ENCODE measurements at places on chromosomes 7 and 10.

DNA sequence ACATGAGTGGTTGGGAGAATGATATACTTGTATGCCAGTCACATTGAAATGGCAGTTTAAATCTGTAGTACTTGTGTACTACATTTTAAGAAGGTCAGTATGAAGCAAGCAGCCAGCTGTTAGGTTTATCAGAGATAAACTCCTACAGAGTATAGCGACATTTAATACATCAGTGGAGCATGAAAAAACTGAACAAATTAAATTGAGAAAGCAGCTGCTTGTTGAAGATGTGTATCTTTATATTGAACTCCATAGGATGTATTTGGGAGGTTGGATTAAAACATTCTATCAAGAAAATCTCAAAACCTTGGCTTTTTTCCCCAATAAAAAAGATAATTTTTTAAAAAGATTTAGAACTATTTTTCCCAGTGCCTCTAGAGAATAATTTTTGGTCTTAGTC lies 47.8 kb downstream of the PHF14 start:
- no peaks in the 10 kb centered on the region for H3K4me1 ChIP-seq
- no peak for DNase-seq
- no peak overlapping the region for H3K4me3 ChIP-seq
- peaks cover 17% of the 10 kb centered on the region for H3K36me3 ChIP-seq

- H3K4me3 ChIP-seq = no peak overlapping the region
- no peaks in the 10 kb centered on the region for H3K4me1 ChIP-seq
- no peaks in the 10 kb centered on the region for H3K27me3 ChIP-seq
- DNase-seq = no peak
- H3K27ac ChIP-seq = no peak overlapping the region
Measured at GRCh38 chr7:18778594-18778993, 283.0 kb downstream of the HDAC9 start.

GRCh38 chr7:107394831-107395230 lies 75.0 kb upstream of the GPR22 start:
- H3K4me1 ChIP-seq = no peaks in the 10 kb centered on the region
- no peak overlapping the region for H3K27ac ChIP-seq
- DNase-seq = no peak
- H3K27me3 ChIP-seq = no peaks in the 10 kb centered on the region

GRCh38 chr10:16612115-16612980 lies 90.7 kb upstream of the C1QL3 start:
- H3K4me1 ChIP-seq = no peaks in the 10 kb centered on the region
- H3K36me3 ChIP-seq = no peaks in the 10 kb centered on the region
- H3K4me3 ChIP-seq = no peak overlapping the region
- peak; percentile 7 for DNase-seq

DNA sequence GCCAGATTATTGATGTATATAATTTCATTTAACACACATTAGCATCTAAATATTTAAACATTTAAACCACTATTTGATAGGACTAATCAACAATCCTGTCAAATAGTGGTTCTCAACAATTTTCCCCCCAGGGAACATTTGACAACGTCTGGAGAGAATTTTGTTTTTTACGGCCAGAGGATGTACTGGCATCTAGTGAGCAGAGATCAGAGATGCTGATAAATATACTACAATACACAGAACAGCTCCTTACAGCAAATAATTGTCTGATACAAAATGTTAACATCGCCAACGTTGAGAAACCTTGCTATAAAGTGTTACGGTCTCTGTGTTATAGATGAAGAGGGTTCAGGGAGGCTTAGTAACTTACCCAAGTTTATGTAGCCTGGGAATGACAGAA lies 25.0 kb upstream of the TMEM229A start:
- no peaks in the 10 kb centered on the region for H3K36me3 ChIP-seq
- no peaks in the 10 kb centered on the region for H3K4me1 ChIP-seq
- no peak overlapping the region for H3K27ac ChIP-seq
- DNase-seq = no peak
- no peak overlapping the region for H3K4me3 ChIP-seq
